Uterine smooth muscle cell (primary cell): ENCODE measurements at places on chromosomes 4 and X. TPM values are rescaled to one million over a fixed set of nuclear protein-coding genes. Genes with fewer than 3 reads are reported as not detected.

Gene IL2RG
- total RNA-seq = not detected in 2 replicates

Gene DOK7
- total RNA-seq = under 0.01 TPM in 1 of 2 replicates, not detected in the other

Gene AVPR2
- not detected in 2 replicates for total RNA-seq

Gene AFF2
- 0.22 and 0.37 TPM in 2 replicates for total RNA-seq

Gene HAND2
- 22.7 and 26.9 TPM in 2 replicates for total RNA-seq

Gene GABRB1
- total RNA-seq = 0.55 TPM in 1 of 2 replicates, not detected in the other

Gene GATA1
- total RNA-seq = not detected in 2 replicates

Gene CLNK
- not detected in 2 replicates for total RNA-seq

Gene EVC
- total RNA-seq = 37.2 and 59.4 TPM in 2 replicates

Gene TCP11X2
- not detected in 2 replicates for total RNA-seq

Gene ENOPH1
- total RNA-seq = 52.4 and 94.2 TPM in 2 replicates

Gene KLF8
- 2.5 and 3.1 TPM in 2 replicates for total RNA-seq

Gene ZFYVE28
- total RNA-seq = 4.9 and 5.0 TPM in 2 replicates

Gene PSAPL1
- total RNA-seq = not detected in 2 replicates

Gene SLC10A4
- total RNA-seq = 0.25 and 0.77 TPM in 2 replicates

Gene BMP2K
- 46.1 and 78.8 TPM in 2 replicates for total RNA-seq

Gene F11
- not detected in 2 replicates for total RNA-seq

Gene NAA11
- not detected in 2 replicates for total RNA-seq
